ENCODE measurements at places on chromosomes 5 and 9. TPM values are rescaled to one million over a fixed set of nuclear protein-coding genes. Genes with fewer than 3 reads are reported as not detected.

- H3K4me1 ChIP-seq = no peaks in the 10 kb centered on the region
- H3K4me3 ChIP-seq = no peak overlapping the region
- no peak for DNase-seq
- H3K27ac ChIP-seq = no peak overlapping the region
- H3K27me3 ChIP-seq = no peaks in the 10 kb centered on the region
Measured at GRCh38 chr5:73031839-73032238, 76.0 kb downstream of the FCHO2 start.

DNA sequence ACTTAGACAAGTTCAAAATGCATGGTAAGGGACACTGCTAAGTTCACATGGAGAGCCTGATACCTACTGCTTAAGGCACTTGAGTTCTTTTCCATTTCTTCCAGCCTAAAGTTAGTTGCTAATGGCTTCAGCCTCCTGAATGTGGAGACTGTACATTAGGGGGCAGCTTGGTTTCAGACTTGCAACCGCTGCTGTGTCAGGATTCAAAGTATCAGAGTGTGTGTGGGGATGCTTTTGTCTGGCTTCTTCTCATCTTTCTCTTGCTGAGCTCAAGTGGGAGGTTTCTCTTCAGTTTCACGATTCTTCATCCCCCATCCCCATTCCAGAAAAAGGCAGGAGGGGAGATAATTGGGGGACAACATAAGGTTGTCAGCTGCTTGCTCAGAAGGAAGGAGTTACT is 49.4 kb downstream of the ATP10B start:
- H3K27me3 ChIP-seq = no peaks in the 10 kb centered on the region
- no peak overlapping the region for H3K4me3 ChIP-seq
- DNase-seq = no peak
- H3K4me1 ChIP-seq = no peaks in the 10 kb centered on the region

DNA sequence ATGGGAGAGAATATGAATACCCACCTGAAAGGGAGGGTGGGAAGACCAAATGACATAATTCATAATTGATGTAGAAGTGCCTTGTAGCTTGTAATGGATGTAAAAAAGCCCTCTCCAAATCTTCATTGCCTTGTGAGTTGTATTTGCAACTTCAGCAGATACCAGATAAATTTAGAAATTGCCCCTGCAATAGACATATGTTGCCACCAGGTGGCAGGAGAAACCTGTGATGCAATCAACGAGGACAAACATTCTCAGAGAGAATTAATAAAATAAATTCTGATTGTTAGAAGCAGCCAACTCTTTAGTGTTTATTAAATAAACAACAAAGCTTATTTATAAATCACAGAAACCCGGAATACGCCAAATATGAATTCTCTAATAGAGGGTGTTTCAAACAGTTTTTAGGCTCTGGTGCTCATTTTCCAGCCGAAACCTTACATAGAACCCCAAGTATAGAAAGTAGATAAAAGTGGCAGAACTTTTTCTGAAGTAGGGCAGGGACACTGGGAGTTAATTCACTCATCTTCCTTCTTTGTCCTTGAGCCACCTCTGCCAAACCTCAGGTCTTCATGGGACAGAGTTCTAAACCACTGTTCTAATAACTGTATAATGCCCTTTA is 147.8 kb downstream of the TMEM38B start:
- no peaks in the 10 kb centered on the region for H3K4me1 ChIP-seq
- H3K27me3 ChIP-seq = no peaks in the 10 kb centered on the region
- H3K36me3 ChIP-seq = no peaks in the 10 kb centered on the region
- peak; percentile 53 for DNase-seq
- H3K4me3 ChIP-seq = no peak overlapping the region
- no peak overlapping the region for H3K27ac ChIP-seq

The UAP1L1 gene
- total RNA-seq = 4.6 TPM

- no peak overlapping the region for H3K4me3 ChIP-seq
- peaks cover 6% of the 10 kb centered on the region for H3K4me1 ChIP-seq
- H3K36me3 ChIP-seq = no peaks in the 10 kb centered on the region
- no peak for DNase-seq
- no peaks in the 10 kb centered on the region for H3K27me3 ChIP-seq
Measured at GRCh38 chr5:116616876-116617275, 42.3 kb upstream of the SEMA6A start.

DNA sequence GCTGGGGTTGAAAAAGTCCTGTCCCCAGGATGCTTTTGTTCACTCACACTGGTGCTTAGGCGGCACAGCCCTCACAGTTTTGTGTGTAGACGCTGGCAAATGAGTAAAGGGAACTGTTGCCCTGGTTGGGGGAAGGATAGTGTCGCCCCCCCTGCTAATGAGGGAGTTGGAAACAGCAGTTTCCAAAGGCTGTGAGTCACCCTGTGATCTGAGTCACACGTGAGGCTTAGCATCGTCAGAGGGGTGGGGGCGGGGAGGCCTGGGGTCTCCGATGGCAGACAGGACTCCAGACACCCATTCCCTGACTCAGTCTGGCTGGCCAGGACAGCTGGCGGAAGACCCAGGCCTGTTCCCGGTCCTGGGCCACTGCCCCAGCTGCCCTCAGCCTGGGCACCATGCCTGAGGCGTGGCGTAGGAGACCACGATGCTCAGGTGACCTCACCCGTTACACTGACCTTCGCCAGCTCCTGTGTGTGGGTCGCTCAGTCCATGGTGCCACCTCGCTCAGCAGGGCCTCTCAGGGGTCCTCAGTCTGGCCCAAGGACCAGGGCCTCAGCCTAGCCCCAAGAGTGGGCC is 2.9 kb downstream of the DNAJB5 start:
- H3K36me3 ChIP-seq = peaks cover 16% of the 10 kb centered on the region
- peak overlapping the region; percentile 93 for H3K4me3 ChIP-seq
- no peaks in the 10 kb centered on the region for H3K27me3 ChIP-seq
- H3K27ac ChIP-seq = no peak overlapping the region

DNA sequence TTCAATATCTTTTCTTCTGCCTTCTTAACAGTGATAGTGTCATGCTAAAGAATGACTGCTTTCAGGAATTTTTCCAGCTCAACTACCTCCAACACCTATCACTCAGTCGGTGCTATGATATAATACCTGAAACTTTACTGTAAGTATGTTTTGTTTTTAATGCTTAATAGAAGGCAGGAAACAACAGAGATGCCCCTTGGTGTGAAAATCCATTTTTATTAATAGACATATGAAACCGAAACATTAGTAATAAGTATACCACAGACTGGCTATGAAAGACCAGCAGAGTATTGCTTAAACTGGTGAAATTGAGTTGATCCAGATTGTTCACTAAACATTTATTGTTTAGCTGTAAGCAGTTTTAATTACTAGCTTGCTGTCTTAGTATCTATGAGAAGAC is 25.2 kb downstream of the SKP2 start:
- DNase-seq = no peak
- H3K4me1 ChIP-seq = no peaks in the 10 kb centered on the region
- H3K4me3 ChIP-seq = no peak overlapping the region
- H3K36me3 ChIP-seq = peaks cover 78% of the 10 kb centered on the region
- H3K27me3 ChIP-seq = no peaks in the 10 kb centered on the region

The DRD1 gene
- total RNA-seq = 0.06 TPM

DNA sequence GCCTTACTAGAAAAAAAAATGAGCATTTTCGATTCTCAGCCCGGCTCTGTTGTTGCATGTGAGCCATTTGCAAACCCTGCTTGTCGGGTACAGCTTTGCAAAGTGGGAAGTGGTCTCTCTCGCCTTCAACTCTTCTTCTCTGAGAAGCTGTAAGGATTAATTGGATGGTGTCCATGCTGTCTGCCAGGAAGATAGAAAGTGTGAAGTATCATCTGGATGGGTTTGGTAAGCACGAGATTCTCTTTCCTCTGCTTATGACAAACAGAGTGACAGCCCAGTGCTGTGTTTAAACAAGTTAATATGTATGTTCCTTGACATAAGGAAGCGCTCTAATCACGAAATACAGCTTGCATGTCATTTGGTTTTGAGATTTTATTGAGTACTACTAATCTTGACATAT is 109.1 kb upstream of the SPATA31D4 start:
- peak overlapping the region; percentile 77 for H3K27ac ChIP-seq
- peaks cover 31% of the 10 kb centered on the region for H3K4me1 ChIP-seq
- no peak overlapping the region for H3K4me3 ChIP-seq
- no peaks in the 10 kb centered on the region for H3K36me3 ChIP-seq
- H3K27me3 ChIP-seq = no peaks in the 10 kb centered on the region

DNA sequence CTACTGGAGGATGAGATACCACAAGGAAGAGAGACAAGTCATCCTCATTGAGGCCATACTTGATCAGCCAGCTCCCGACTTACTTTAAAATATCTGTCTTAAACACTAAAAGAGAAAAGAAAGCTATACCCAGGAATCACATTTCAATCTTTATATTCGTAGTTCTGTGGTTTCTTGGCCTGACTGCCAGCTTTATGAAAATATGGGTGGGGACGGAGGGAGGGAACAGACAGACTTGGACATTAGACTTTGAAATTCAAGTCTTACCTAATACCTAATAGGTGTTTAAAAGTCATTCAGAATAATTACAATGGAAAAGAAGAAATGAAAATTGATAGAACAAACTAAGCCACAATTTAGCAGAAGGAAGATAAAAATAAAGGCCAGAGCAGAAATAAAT is 604.8 kb upstream of the RORB start:
- H3K4me1 ChIP-seq = no peaks in the 10 kb centered on the region
- no peaks in the 10 kb centered on the region for H3K36me3 ChIP-seq
- no peak overlapping the region for H3K4me3 ChIP-seq
- H3K27me3 ChIP-seq = no peaks in the 10 kb centered on the region
- no peak overlapping the region for H3K27ac ChIP-seq

- no peaks in the 10 kb centered on the region for H3K4me1 ChIP-seq
- no peak for DNase-seq
- no peak overlapping the region for H3K27ac ChIP-seq
- no peak overlapping the region for H3K4me3 ChIP-seq
- no peaks in the 10 kb centered on the region for H3K36me3 ChIP-seq
- no peaks in the 10 kb centered on the region for H3K27me3 ChIP-seq
Measured at GRCh38 chr5:39880985-39881384, 456.2 kb upstream of the DAB2 start.

DNA sequence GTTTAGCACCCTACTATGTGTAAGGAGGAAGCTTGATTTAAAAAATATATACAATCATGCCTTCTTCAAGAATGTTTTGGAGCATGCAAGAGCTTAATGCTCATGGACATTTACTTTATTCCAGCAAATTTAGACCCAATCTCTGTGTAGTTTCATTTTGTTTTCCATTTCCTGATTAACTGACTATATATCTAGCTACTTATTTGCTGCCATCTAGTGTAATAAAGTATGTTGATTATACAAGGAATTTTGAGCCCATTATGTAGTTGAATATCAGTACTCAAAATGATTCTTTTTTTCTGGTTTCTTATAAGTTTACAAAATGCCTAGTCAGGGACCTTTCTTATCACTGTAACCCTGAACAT is 100.0 kb upstream of the CCDC152 start:
- no peak for DNase-seq
- H3K4me1 ChIP-seq = peaks cover 8% of the 10 kb centered on the region
- H3K27ac ChIP-seq = no peak overlapping the region
- no peaks in the 10 kb centered on the region for H3K36me3 ChIP-seq
- H3K4me3 ChIP-seq = no peak overlapping the region
- H3K27me3 ChIP-seq = no peaks in the 10 kb centered on the region

The VLDLR gene
- total RNA-seq = 16.7 TPM

- H3K27me3 ChIP-seq = no peaks in the 10 kb centered on the region
- H3K4me3 ChIP-seq = no peak overlapping the region
- no peak for DNase-seq
Measured at GRCh38 chr9:123487944-123488548, 132.0 kb downstream of the CRB2 start.

The BHMT gene
- total RNA-seq = 0.83 TPM

GRCh38 chr9:83707518-83707767 is 315 bp downstream of the UBQLN1 start:
- peak overlapping the region; percentile 98 for H3K27ac ChIP-seq
- peak overlapping the region; percentile 87 for H3K4me3 ChIP-seq
- H3K36me3 ChIP-seq = no peaks in the 10 kb centered on the region
- peaks cover 39% of the 10 kb centered on the region for H3K4me1 ChIP-seq
- peak; percentile 93 for DNase-seq
- no peaks in the 10 kb centered on the region for H3K27me3 ChIP-seq

- H3K36me3 ChIP-seq = no peaks in the 10 kb centered on the region
- H3K4me1 ChIP-seq = peaks cover 15% of the 10 kb centered on the region
- no peak for DNase-seq
Measured at GRCh38 chr5:122944051-122944450, 92.5 kb downstream of the PPIC start.

The CDX1 gene
- total RNA-seq = not detected

The SAPCD2 gene
- 0.26 TPM for total RNA-seq

GRCh38 chr9:126489581-126490213 is 124.0 kb upstream of the LMX1B start:
- DNase-seq = no peak
- H3K4me3 ChIP-seq = no peak overlapping the region
- H3K27ac ChIP-seq = no peak overlapping the region
- H3K36me3 ChIP-seq = peaks cover 8% of the 10 kb centered on the region

Measured in esophagus muscularis mucosa (tissue), 4 donors.